ENCODE measurements at places on chromosomes 2 and 18.
A peak's percentile ranks its signal among the peaks of the same experiment; 100 is the strongest.

GRCh38 chr2:76861708-76862107 is 660.5 kb downstream of the LRRTM4 start:
- peak; percentile 26 for DNase-seq

DNA sequence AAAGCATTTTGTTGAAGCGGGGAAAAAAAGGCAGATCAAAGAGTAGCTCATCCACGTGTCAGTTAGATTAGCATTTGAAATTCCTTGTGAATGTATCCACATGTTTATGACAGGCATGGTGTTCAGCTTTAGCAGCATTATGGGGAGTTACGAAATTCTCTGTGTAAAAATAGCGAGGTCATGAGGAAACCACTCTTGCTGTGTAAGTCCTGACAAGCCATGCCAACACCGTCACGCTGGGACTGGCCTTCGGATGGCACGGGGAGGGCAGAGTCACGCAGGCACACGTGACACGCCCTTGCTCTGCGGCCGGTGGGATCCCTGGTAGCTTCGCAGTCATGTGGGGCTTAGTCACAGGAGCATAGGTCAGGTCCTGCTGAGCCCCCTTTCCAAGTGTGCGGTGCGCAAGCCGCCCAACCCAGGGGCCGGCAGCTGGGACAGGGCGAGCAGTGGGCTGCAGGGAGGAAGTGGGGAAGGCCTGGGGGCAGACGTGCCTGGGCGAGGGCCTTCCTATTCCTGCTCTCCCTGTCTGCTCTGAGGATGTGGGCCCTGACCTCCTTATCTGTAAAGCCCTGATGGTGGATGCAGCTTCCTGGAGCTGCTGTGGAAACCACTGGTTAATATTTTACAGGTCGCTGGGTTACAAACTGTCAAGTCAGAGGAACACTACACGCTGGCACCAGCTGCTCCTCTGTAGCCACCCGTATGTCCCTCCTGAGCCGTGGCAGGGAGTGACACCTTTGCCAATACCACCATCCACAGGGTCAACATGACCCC is 18.0 kb downstream of the MBP start:
- DNase-seq: peak; percentile 98

DNA sequence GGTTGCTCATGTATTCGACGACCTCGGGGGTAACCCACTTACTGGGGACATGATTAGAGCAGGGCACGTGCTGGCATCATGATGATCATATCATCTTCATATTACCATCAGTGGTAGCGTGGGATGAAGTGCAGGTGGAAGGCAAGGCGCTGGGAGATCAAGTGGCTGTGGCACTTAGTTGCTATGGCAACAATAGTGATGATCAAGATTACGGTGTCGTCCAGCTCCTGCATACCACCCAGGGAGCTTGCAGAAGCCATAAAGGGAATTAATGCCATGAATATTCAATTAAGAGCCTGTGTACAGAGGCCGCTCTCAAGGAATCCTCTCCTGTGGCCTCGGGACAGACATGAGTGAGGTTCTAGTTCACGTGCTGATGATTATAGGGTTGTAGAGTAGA is 237.2 kb upstream of the COPS8 start:
- DNase-seq: no peak

DNA sequence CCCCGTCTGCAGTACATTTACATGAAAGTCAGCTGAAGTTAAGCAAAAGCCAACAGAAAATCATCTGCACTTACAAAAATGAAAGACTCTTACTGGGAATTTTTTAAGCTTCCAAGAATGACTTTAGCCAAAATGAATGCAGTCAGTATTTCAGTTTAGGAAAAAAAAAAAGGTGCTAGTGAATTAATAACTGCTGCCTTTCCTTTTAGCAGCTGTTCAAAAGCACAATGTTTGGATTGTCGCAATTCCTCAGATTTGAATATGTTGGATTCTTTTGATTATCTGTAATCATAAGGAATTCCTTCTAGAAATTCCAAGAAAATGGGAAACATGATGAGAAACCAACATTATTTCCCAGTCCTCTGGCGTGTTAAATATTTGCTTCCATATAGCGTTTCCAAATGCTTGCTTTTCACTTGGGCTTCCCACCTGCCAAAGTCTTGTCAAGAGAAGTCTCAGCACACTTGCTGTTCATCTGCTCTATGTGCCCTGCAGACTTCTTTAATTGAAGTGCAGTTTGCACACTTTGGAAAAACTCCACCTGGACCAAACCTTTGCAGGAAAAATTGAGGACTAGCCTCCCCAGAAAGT is 653.0 kb upstream of the SLC39A10 start:
- no peak for DNase-seq

DNA sequence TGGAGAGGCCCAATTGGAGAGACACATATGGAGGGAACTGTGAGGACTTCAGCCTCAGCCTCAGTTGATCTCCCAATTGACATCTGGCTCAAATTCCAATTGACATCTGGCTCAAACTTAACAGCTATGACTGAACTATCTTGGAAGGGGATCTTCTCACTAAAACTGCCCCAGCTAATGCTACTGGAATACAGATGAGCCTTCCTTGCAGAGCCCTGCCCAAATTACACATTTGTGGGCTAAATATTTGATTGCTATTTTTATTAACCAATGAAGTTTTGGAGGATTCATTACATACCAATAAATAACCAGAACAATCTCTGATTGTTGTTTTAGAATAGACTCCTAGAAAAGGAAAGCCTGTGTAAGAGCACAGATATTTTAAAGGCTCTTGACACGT is 189.0 kb upstream of the THUMPD2 start:
- no peak for DNase-seq

GRCh38 chr18:36456622-36457021 is 159.1 kb downstream of the FHOD3 start:
- no peak for DNase-seq

DNA sequence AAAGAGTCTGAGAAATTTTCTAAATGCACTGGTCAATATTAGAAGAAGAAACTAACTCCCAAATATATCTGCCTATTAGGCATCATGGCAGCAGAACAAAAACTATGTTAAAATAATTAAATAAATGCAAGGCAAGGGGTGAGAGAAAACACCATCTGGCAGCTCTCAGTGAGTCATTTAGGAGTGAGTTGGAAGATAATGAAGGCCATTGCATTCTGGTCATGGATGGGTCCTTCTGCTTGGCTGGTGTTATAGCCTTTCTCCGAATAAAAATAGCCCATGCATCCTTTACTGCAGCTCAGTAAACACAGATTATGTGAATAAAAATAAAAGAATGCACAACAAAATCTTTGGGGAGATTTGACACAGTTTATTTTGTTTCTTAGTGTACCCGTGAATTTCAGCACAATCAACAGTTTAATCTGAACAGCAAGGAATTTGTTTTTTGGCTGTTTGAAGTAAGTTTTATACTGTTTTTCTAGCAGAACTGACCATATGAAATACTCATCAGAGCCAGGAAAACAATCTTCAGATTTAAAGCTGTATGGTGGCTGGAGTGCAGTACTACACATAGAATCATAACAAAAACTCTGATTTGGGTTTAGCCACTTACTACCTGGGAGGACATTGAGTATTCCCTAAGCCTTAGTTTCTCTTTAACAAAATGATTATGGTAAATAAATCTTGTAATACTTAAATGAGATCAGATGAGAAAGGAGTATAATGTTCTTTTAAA is 225.1 kb upstream of the ITGA4 start:
- no peak for DNase-seq

DNA sequence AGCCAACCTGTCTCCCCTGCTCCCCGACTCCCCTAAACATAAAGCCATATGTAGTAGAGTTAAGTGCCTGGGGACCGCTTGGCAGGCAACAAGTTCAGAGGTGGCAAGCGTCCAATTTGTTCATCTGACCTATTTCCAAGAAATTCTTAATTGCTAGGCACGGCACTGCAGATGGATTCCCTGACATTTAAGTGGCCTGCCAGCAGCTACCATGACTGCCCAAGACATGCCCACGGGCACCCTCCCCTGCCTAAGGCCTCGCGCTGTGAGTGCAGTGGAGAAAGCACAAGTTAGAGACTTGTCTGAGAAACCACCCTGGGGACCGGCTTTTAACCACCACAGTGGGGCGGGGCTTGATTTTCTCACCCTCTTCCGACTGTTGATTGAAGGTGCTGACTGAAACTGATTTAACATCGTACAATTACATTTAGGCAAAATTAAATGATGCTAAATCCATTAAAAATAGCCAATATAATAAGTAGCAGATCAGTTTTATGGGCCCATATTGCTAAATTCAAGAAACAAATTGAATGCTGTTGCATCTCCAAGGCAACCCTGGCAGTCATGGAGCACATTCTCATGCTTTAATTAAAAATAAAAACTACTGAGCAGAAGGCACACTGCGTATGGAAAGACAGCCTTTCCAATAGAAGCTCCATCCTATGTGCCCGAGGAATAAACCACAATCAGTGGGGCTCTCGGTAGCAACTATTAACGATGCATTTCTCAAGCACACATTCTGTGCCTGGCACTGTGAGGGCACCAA is 163.6 kb upstream of the ACAA2 start:
- no peak for DNase-seq

DNA sequence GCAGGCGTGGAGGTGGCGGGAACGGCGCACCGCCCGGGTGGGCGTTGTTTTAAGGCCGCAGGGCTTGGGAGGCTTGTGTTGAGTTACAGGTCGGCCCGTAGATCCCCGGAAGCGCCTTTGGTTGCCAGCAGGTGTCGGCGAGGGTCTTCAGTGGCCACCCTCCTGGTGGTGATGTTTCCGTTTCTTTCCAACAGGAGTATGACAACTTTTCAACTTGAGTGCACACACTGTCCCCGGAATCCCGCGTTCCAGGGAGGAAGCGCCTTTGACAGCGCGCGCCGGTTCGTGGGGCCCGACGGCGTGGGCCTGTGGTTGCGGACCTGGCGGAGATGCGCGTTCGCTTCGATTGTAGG is 1.0 kb upstream of the HDAC4 start:
- DNase-seq: no peak

- DNase-seq: no peak
These were observed 91.3 kb downstream of the L3MBTL4 start for GRCh38 chr18:6323319-6323889.

- peak; percentile 26 for DNase-seq
These were observed 181.5 kb downstream of the KLHL29 start for GRCh38 chr2:23566241-23567142.

DNA sequence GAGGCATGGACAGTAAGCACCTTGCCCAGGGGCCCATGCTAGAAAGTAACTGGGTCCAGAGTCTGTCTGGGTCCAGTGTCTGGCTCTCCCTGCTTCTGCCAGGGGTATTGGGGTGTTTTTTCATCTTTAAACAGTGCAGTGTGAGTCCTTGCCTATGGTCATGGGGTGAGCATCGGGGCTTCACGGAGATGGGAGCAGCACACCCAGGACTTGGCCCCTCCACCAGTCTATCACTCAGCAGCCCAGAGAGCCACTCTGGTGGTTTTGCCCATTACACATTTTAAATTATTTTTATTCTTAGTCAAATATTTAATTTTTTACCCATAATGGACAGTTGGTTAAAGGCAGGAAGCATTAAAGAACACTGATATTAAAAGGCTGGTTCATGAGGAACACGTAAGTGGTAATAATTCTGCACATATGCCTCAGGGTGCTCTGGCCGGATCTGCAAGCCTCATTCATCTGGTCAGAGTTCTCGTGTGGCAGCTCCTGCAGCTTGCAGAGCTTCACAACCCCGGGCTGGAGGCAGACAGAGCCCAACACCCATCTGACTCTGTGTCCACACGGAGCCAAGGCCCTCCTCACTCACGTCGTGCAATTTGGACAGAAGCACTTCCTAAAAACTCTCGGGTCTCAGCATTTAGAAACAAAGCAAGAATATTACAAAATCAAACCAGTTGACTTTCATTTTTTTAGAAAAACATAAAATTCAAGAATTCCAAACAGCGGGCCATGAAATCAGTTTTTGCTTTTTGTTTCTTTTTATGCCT is 204.1 kb downstream of the CTIF start:
- no peak for DNase-seq

DNA sequence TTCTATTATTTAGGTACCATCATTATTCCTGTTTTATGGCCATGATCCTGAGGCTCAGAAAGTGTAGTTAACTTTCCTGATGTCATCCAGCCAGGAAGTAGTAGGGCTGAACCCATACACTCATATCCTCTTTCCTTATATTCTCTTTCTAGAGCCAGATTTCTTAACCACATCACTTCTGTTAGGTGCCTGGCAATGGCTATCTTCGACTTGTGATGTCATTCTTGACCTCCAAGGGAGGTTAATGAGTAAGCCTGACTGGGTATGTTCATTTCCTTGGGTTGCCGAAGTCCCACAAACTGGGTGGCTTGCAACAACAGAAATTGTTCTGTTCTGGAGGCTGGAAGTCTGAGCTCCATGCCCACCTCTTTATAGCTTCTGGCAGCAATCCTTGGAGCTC is 43.4 kb downstream of the ITGB6 start:
- no peak for DNase-seq

- no peak for DNase-seq
These were observed 347.5 kb upstream of the SALL3 start for GRCh38 chr18:78632111-78632541.

- no peak for DNase-seq
These were observed 4.2 kb downstream of the UGGT1 start for GRCh38 chr2:128095201-128095600.

DNA sequence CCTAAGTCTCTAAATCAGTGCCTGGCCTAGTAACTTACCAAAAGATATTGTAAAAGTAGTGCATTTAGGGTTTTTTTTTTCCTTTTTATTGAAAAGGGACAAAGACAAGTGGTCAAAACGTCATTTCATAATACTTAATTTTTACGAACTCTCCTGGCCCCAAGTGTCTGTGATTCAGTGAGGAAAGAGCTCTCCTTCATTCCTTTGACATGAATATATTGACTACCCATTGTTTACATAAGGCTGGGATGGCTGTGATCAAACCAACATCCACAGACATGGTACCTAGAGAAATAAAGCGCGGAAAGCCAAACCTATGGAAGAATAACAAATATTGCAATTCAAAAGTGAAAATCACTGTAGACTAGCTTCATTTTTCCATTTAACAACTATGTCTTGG is 198.4 kb downstream of the BABAM2 start:
- DNase-seq: no peak

DNA sequence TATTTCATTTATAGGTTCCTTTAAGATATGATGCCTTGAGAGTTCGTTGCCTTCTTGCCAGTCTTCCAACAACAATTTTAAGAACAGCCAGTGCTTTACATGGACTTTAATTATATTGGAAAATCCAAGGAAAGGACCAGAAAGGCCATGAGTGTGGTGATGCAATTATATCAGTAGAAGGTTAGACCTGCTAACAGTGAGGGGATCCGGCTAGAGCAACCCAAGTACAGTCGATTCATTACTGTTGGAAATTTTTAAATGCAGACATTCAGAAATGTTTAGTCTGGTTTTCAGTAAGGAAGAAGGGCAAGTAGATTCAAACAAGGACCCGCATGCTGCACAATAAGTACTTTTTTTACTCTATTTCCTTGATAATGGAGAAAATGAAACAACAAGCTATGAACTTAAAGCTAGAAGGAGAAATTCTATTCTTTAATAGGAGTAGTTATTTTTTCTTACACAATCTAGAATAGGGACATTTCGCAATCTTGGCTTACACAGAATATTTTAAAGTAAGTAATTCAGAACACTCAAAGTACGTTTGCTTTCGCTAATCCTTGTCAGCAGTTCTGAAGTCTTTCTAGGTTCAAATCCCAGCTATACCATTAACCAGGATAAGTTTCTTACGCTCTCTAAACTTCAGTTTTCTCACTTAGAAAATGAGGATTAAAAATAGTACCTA is 405.5 kb downstream of the MEIS1 start:
- DNase-seq: no peak

- peak; percentile 61 for DNase-seq
These were observed 11.9 kb upstream of the TET3 start for GRCh38 chr2:73972846-73973245.

- DNase-seq: no peak
These were observed 178.7 kb downstream of the FMNL2 start for GRCh38 chr2:152513681-152514080.
